Esophagus squamous epithelium (tissue), 5 donors: ENCODE measurements at places on chromosomes 12 and 14.

DNA sequence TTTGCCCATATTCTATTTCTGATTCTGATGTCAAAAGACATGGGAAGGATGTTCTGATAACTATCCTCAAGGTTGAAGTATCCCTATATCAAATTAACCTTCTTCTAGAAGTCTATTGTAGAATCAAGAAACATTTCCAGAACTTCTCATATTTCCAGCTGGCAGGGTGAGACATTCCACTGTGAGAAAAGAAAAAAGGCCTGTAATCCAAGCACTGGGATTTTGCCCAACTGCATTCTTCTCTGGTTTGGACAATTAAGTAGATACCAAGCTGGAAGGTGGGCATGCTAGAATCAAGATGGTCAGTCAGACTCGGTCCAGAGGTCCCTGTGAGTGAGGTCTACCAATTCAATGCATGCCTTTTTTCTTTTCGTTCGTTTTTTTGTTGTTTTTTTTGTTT lies 60.9 kb downstream of the MAP3K9 start:
- DNase-seq: no peak

- no peak for DNase-seq
Measured at GRCh38 chr12:52517888-52518287, 2.3 kb downstream of the KRT5 start.

- DNase-seq: no peak
Measured at GRCh38 chr14:20002319-20002718, 356 bp downstream of the OR4Q2 start.

GRCh38 chr12:92736605-92737004 lies 33.8 kb downstream of the PLEKHG7 start:
- no peak for DNase-seq

GRCh38 chr12:90977224-90977623 lies 22.2 kb upstream of the CCER1 start:
- no peak for DNase-seq

DNA sequence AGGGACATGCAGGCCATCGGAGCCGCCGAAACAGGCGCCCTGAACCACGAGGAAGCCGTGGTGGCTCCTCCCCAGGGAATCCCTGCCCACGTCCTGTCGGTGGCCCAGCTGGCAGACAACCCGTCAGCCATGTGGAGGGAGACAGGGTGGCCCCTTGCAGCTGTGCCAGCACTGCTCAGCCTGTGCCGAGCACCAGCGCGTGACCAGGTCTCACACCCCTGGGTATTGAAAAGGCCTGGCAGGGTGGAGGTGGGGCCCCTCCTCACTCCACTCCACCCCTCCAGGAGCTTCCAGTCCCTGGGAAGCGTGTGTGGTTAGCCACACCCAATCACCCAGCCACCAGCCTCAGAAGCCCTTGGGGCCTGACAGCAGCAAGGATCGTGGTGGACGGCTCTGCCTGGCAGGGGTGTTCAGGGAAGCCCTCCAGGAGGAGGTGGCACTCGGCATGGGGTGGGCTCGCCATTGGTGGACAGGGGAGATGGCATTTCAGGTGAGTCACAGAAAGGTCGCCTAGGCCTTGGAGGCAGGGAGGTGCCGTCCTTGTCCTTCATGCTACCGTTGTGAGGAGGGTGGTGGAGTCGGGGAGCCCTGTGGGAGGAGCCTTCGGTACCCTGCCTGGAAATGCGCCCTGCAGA lies 12.3 kb upstream of the DLK1 start:
- no peak for DNase-seq

DNA sequence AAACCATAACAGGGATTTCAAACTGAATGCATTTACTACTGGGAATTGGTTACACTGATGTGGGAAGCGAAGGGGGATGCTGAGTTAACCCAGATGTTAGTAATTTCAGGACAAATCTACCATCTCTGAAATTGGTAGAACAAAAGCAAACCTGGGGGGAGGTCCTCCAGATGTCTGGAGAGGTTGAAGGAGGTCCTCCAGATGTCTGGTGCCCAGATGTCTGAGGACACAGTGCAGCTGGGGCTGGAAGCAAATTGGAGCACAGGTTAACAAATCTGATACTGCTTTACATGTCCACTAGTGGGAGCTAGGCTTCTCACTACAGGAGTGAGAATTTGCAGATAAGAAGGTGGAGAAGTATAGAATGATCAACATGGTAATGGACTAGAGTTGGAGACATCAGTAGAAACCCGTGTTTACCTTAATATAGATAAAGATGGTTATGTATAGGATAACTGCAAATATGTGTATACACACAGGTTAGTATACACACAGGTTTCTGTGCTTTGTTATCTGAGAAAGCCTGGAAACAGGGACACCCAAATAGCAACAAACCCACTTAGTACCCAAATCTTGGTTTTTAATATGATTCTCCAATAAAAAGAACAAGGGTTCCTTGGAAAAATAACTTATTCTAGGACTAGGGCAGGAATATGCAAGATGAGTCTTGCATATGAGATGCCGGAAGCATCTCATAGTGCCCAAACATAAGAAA lies 162.5 kb downstream of the C12orf50 start:
- no peak for DNase-seq

GRCh38 chr12:104790296-104791125 lies 167.6 kb downstream of the SLC41A2 start:
- DNase-seq: no peak

DNA sequence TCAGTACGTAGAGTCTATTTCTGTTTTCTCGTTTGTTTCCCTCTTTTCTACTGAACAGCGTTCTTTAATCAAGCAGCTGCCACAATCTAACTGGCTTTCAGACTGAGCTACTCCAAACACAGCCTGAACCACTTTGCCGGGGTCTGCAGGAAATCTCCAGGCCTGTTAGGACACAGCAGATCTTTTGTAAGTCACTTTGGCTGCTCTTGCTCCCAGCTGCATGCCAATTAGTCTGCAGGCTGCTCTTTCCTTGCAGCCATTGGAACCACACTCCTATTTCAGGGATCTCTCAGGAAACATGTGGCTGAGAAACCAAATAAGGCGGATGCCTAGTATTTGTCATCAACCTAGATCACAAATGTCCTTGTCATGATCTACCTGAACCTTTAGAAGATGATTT lies 73.6 kb downstream of the TMTC1 start:
- no peak for DNase-seq

- DNase-seq: no peak
Measured at GRCh38 chr12:131383291-131383690, 327.6 kb upstream of the SFSWAP start.

- DNase-seq: no peak
Measured at GRCh38 chr14:104968153-104968527, 10.0 kb downstream of the AHNAK2 start.

GRCh38 chr12:75155962-75156361 lies 53.7 kb downstream of the KCNC2 start:
- no peak for DNase-seq

DNA sequence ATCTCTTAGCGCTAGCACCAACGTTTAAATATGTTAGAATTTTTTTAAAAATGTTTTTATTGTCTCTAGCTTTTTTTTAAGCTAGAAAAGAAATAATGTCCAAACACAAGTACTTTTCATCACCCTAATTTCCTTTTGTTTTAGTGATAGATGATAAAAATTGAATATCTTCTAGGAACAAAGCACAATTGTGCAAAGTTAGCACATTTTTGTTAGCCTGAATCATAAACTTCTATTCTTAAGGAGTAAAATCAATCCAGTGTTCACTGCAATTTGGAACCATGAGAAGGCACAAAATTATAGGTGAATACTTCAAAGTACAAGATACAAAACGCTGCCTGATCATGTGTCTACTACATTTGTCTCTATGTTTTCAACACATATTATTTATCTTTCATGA lies 408.5 kb upstream of the RPL10L start:
- no peak for DNase-seq

- no peak for DNase-seq
Measured at GRCh38 chr14:72913809-72914208, 12.5 kb upstream of the DCAF4 start.

DNA sequence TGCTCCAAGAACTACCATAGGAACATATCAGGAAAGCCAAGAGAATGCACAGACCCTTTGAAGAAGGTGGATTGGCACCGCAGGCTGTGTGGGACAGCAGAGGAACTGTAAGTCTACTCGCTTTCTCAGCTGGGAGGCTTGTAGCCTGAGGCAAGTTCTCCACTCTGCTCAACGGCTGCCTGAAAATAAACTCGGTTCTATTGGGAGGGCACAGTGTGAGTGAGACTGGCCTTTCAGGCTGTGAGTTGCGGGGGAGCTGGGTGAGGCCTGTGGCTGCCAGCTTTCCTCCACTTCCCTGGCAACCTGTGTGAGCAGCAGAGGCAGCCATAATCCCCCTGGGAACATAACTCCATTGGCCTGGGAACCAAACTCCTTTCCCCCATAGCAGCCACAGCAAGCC lies 132.1 kb downstream of the ANKS1B start:
- no peak for DNase-seq

GRCh38 chr14:64979336-64980074 lies 7.2 kb upstream of the FNTB start:
- no peak for DNase-seq
